ENCODE measurements at places on chromosomes 4 and X.

DNA sequence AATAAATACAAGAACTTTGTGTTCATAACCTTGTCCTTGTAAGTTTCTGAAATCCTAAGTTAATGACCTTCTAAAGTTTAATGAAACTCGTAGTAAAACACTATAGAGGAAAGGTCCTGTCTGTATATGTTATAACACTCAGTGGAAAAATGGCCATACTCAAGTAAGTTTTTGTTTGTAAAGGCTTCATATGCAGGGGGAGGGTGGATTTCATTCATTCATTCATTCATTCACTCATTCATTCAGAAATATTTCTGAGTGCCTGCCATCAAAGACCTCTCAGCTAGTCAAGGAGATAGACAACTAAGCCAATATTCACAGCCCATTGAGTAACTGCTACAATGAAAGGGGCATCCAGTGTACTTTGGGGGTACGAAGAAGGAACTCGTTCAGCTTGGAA lies 6.9 kb upstream of the TMEM156 start:
- DNase-seq = no peak

GRCh38 chrX:42708222-42708621 lies 69.7 kb downstream of the PPP1R2C start:
- DNase-seq = no peak

GRCh38 chr4:176479767-176480166 lies 160.0 kb downstream of the SPCS3 start:
- no peak for DNase-seq

- no peak for DNase-seq
Measured at GRCh38 chr4:28562913-28563312, 1702.3 kb downstream of the STIM2 start.

GRCh38 chrX:85630901-85631300 lies 251.4 kb upstream of the POF1B start:
- DNase-seq = no peak

Data from activated T-cell treated with anti-CD3 and anti-CD28 coated beads for 48 hours (primary cell).